ENCODE measurements at places on chromosomes 16 and 17. TPM values are rescaled to one million over a fixed set of nuclear protein-coding genes. Genes with fewer than 3 reads are reported as not detected.

DNA sequence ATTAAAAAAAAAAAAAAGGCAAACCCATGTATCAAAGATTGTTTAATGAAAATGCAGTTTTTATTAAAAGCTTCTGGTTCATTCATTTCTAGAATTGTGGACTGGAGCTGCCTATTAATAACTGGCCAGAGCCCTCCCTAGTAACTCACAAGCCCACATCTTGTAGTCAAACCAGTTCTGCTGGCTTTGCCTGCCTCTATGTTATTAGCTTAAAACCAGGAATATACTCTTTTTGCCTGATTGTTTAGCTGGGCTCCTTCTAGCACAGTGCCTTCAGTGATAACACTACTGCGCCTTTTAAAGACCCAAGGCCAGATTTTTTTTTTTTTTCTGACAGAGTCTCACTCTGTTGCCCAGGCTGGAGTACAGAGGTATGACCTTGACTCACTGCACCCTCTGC lies 26.0 kb downstream of the TAC4 start:
- no peak for DNase-seq

- DNase-seq: peak; percentile 42
Observed at GRCh38 chr16:58462997-58463941, 36.7 kb upstream of the NDRG4 start.

DNA sequence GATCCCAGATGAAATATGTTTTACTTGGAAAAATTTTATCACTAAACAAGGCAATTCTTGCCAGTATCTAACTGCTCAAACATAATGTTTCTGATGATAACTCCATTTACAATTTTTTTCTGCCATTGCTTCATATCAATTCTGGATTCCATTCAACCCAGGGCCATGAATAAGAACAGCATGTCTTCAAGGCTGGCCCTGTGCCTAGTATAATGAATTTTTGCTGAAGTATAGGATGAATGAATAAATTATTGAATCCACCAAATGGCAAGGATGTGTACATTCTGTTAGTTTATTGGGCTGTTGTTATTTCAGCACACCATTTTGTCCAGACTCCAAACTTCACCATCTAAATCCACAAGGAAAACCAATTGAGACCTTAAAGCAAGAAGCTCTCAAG lies 414.7 kb downstream of the HS3ST3B1 start:
- no peak for DNase-seq

DNA sequence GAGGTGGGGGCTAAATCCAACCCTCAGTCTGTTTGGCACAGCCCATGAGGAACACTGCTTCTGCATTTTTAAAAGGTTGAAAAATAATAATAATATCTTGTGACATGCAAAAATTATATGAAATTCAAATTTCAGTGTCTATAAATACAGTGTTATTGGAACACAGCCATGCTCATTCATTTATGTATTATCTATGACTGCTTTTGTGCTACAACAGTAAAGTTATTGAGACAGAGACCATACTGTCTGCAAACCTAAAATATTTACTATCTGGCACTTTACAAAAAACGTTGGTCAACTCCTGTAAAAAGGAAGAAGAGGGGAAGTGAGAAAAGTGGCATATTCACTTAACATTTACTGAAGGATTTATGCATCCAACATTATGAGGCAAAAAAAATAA lies 3.1 kb downstream of the ABCA5 start:
- no peak for DNase-seq

DNA sequence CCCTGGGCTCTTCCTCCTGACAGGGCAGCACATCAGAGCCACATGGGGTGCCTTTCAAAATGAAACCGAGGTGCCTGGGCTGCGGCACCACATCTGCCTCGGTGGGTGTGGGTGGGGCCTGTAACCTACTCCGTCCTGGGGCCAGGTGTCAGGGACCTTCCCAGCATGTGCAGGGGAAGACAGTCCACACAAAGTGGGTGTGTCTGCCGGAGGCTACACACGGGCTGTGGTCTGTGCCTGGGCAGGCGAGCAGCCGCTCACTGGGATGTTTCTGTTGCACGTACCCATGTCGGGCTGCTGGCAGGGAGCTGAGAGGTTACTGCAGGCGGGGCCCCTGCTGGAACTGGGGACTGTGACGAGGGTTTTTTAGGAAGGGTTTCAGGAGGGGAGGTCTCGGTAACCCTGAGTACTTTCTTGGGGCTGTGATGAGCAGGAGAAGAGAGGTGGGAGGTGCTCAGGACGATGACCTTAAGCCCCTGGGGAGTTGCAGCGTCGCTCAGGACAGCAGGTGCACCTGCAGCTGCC lies 351.2 kb downstream of the SEC14L1 start:
- no peak for DNase-seq

The EVPL gene
- 0.05 TPM for total RNA-seq

The NATD1 gene
- total RNA-seq: 4.1 TPM

The TNFRSF13B gene
- total RNA-seq: not detected

The PRRT2 gene
- not detected for total RNA-seq

The PDE6G gene
- total RNA-seq: 4.1 TPM

The FBF1 gene
- total RNA-seq: 6.2 TPM

The SULT1A2 gene
- total RNA-seq: not detected

The MAP2K6 gene
- total RNA-seq: 14.2 TPM

All from dermis blood vessel endothelial cell (primary cell).